Stimulated activated CD8-positive, alpha-beta memory T cell treated with anti-CD3 and anti-CD28 coated beads, Interleukin-4, amount 100 ng/mL, for 1 hour (primary cell): ENCODE measurements at places on chromosomes 5 and 9.

DNA sequence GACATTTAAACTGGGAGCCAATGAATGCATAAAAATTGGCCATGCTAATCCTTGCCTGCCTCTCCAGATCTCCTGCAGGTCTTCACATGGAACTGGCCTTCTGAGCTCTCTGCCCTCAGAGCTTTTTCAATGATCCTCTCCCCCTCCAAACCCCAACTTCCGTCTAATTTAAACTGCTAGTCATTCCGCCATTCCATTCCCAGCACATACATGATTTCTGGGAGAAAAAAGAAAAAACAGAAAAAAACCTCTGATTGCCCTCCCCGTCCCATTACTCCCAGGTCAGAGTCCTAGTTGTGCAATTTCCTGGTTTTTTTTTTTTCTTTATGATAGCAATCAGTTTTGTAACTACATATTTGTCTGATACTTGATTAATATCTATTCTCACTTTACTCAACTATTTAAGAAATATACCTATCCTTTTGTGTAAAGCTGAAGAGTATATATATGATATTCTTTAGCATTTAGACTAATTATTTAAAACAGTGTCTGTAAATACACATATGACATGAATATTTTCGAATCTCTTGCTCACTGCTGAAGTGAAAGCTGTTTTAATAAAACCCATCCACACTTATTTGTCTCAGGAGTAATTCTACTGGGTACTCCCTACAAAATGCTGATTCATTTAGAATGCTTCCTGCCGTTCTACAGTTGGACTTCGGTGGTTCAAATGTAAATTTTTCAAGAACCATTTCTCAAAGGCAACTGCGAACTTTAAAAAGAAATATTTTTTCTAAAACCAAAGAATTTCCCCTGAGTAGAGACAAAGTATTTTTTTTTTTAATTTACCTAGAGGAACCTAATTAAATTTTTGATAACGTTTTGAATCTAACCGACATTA is 1.6 kb downstream of the HINT1 start:
- no peak for DNase-seq

DNA sequence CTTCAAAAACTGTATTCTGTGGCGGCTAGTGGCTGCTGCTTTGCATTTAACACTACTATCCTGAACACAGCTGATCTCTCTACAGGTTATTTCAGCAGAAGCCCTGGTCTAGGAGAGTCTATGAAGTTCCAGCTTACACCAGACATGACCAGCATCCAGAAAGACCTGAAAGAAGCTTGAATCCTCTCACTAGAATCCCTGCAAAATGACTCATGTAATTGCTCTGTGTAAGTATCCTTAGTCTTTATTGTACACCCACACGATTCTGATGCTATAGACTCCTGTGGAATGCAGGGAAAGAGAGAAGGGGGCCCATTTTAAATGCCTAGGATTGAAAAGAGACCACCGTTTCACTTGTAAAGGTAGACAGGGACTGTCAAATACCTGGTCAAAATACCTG is 859 bp upstream of the GRIA1 start:
- no peak for DNase-seq

GRCh38 chr5:124054564-124054963 is 542.6 kb downstream of the CSNK1G3 start:
- DNase-seq, result no peak

DNA sequence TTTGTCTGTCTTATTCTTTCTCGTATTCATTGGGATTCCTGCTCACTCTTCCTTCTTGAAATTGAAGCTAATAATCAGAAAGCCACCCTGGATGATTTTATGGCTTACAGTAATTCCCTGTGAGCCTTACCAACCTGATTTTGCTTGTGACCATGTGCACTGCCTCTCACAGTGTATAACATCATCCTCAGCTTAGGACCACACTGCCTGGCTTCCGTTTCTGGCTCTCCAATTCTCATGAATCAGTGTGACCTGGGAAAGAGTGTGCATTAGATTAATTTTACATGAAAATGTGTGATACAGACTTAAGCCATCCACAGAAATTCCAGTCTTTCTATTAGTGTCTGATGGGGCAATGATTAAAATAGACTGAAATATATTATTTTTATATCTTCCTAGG is 126.8 kb upstream of the DMRT1 start:
- DNase-seq, result no peak

- no peak for DNase-seq
Measured at GRCh38 chr5:68534131-68534940, 318.8 kb downstream of the PIK3R1 start.

DNA sequence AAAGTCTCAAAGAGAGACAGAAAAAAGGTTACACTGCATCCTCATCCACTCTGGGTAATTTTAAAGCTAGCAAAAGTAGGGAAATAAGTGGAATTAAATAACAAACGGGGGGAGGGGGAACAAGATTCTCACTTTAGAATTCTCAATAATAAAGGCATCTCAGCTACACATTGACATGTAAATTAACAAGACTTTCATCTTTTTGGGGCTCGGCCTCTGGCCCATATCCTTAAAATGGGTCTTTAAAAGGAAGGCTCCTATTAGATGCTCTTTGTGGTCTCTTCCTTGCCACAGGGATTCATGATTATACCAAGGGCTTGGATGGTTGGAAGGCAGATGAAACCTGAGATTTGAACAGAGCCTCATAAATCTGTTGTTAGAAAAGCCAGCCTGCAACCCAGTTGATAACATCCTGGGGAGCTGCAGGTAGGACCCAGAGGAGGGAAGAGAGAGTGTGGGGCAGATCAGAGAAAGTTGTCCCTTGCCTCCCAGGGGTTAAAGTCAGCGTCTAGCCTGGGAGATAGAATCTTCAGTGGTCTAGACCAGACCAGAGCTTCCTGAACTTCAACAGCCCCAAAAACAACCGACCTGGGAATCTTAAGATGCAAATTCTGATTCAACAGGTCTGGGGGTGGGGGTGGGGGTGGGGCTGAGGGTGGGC is 135.9 kb downstream of the GCNT1 start:
- DNase-seq, result no peak

- no peak for DNase-seq
Measured at GRCh38 chr5:73709536-73710129, 83.6 kb downstream of the ARHGEF28 start.

DNA sequence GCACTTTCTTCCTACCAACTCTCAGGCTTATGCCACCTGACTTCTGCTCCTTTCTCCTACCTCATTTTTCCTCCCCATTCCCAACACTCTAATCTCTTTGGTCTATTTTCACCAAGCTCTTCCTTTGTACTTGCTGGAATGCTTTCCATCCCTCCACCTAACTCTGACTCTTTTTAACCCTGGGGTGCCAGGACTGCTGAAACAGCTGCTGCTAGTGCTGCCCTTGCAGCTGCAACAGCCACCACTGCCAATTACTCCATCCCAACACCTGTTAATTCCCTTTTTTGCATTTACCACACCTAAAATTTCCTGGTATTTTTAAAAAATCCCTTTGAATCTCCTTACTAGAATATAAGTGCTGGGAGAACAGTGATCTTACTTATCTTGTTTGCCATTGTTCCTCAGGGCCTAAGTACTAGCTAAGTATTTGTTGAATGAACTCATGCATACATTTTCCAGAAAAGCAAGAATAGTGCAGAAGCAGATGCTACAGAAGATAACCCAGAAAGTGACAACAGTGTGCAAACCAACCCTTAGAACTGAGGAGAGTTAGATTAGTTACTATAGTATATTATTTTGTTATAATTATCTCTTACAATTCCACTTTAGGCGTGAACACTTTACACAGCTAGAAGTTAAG is 11.5 kb downstream of the NADK2 start:
- no peak for DNase-seq

DNA sequence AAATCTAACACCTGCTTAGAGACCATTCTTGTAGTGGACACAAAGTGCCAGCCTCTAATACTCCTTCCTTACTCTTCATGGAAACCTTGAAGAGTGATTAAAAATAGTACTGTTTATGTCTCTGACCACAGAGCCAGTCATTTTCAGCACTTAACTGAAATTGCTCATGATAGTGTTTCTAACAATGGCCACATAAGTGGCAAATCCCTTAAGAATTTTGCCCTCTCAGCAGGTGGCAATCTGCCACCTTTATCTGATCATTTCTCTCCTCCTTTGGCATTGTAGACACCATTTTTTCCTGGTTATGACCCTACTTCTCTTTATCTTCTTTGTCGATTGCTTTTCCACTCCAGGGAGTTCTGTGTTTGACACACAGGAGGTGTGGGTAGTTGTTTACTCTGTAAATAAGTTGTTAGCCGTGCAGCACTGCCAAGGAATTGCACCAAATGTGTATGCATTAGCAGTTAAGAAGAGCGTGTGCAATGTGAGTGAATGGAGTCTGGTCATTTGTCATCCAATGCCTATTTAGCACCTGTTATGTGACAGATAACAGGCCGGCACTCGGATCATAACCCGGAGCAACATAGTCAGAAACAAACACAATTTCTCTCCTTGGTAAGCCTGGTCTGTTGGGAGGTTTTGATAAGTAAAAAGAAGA is 36.8 kb upstream of the STARD4 start:
- DNase-seq, result no peak

DNA sequence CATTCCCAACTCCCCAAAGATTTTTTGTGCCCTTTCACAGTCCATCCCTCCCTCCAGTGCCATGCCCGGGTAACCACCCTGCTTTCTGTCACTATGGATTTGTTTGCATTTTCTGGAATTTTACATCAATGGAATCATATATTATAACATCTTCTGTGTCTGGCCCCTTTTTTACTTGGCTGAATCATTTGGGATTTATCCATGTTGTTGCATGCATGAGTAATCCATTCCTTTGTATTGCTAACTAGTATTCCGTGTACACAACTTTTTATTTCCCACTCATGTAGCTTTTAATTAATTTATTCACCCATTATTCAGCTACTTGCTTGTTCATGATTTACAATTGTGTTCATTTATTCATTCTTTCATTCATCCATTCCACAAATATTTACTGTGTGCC is 94.1 kb downstream of the FGF18 start:
- DNase-seq, result no peak

- no peak for DNase-seq
Measured at GRCh38 chr5:142817949-142818431, 47.8 kb downstream of the ARHGAP26 start.

DNA sequence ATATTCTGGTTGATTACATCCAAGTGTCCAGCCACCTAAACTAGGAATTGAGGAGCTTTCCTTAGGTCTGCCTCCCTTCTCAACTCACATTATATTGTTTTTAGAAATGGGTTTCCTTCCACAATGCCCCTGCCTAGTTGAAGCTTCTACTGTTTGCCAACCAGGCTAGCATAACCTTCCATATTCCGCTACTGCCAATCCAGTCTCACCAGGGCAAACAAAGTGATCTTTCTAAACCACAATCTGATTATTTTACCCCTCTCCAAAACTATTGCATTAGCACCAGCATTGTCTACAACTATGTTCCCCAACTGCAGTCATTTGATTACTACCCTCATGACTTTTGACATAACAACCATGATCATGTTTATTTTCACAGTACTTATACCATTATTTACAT is 115.8 kb upstream of the RASEF start:
- DNase-seq, result no peak

DNA sequence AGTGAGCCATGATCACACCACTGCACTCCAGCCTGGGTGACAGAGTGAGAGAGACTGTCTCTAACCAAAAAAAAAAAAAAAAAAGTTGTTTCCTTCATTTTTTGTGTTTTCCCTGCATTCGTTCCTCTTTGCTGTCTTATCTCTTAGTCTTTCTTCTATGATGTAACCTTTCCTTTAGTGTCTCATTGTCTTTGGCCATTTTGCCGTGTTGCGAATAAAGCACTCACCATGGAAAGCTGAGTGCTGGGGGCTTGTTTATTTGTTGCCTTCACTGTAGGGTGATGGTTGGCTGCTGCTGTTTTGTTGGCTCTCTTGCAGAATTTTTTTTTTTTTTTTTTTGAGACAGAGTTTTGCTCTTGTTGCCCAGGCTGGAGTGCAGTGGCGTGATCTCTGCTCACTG is 7.7 kb downstream of the EHMT1 start:
- no peak for DNase-seq

GRCh38 chr5:174609116-174609515 is 115.3 kb upstream of the MSX2 start:
- DNase-seq, result no peak

GRCh38 chr5:72107131-72107900 is at the start of gene MAP1B:
TSS of gene MAP1B (plus strand) at chr5:72107475. CDS start at chr5:72107532, 57 bp downstream.
- no peak for DNase-seq

DNA sequence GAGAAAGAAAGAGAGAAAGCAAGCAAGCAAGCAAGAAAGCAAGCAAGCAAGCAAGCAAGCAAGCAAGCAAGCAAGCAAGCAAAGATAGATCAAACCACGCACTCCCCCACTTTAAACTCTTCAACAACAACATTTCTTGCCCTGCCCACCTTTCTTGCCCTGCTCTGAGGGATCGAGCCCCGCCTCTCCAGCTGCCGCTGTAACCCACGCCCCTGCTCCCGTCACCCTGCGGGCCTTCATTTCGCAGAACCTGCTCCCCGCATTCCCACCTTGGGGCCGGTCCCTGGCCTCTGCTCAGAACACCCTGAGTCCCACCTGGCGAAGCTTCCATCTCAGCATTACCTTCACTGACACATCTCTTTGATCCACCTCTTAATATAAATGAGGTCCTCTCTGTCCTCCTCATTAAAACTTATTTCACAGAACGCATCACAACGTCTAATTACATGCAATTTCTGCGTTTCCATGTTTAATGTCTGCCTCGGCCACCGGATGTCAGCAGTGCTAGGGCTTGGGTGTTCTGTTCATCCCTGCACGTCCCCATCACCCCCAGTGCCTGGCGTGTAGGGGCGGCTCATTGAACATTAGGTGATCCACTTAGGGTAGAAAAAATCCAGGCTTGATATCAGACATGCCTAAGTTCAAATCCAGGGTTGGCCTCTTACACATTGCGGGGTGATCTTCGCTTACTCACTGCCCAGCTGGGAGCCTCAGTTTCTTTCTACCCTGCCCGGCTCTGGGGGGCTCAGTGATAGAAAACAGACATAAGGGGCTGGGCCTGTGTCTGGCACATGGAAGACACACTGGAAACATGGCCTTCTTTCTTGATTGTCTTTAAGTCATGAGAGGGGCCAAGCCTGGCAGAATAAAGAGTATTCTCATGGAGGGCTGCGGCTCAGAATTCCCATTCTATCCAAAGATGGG is 187.6 kb downstream of the DAB2IP start:
- DNase-seq, result no peak

- no peak for DNase-seq
Measured at GRCh38 chr5:157994906-157995519, 136.1 kb upstream of the CLINT1 start.

GRCh38 chr5:21070858-21071257 is 1082.9 kb upstream of the CDH18 start:
- DNase-seq, result no peak

GRCh38 chr9:35905912-35906679 is at the start of gene HRCT1:
TSS of gene HRCT1 (plus strand) at chr9:35906202. CDS start at chr9:35906288, 86 bp downstream.
- no peak for DNase-seq

DNA sequence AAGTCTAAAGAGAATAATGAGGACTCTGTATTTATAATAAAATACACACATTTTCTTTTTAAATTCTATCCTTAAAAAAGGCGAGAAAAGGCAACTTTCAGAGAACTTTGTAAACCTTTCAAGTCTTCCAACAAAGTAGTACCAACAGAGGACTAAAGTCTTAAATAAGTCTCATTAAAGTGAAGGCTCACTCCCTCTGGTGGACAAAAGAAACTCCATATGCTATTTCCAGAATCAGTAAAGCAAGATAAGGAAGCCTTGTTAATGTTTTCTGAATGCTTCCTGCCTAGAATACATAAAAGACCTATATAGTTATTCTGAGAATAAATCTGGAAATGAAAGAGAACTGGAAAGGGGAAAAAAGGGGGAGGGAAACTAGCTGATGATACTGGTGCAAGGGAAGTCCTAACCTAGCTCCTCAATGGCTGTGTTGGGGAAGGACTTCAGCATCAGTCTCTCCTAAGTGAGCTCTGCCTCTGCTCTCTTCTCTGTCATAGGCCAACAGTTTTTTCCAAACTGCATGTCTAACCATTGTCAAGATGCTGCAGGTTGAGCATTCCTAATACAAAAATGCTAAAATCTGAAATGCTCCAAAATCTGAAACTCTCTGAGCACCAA is 7.2 kb downstream of the HMGCS1 start:
- DNase-seq, result no peak
